ENCODE measurements at places on chromosomes 3 and 15.

GRCh38 chr3:88369767-88370166 lies 220.0 kb downstream of the C3orf38 start:
- DNase-seq = no peak

- no peak for DNase-seq
Observed at GRCh38 chr3:20772869-20773268, 586.9 kb upstream of the SGO1 start.

- no peak for DNase-seq
Observed at GRCh38 chr3:119790369-119790768, 8.5 kb downstream of the NR1I2 start.

- DNase-seq = no peak
Observed at GRCh38 chr15:58229297-58229768, 91.2 kb downstream of the AQP9 start.

DNA sequence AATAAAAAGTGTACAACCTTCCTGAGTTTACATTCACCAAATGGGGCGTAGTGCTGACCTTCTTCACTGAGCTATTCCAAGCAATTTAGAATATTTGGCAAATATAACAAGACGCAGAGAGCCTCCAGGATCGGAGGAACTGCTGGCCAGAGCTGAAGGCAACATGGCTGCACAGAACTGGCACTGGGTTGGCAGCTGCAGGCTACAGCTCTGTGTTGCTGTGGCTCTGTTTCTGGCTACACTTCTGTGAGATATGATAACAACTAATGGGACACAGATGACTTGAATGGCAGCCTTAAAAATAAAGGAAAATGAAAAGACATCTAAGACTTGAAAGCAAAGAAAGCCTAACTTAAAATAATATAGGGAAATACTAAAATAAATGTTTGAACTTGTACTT lies 10.8 kb upstream of the SLC6A20 start:
- no peak for DNase-seq

DNA sequence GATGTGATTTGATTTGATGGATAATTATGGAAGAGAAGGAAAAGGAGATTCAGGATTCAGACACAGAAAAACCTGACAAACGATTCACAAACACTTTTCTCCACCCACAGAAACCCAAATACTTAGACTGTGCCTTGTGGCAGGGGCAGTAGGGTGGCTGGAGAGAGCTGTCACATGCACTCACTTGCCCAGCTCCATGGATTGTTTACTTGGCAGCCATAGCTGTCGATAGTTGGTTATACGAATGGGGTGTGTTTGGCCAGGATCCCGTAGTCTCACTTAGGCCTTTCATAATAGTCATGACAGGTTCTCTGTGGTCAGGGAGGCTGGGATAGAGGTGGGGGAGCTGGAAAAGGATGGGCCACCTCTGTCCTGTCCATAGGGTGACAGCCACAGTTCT lies 76.9 kb downstream of the CACNA1D start:
- DNase-seq = no peak

DNA sequence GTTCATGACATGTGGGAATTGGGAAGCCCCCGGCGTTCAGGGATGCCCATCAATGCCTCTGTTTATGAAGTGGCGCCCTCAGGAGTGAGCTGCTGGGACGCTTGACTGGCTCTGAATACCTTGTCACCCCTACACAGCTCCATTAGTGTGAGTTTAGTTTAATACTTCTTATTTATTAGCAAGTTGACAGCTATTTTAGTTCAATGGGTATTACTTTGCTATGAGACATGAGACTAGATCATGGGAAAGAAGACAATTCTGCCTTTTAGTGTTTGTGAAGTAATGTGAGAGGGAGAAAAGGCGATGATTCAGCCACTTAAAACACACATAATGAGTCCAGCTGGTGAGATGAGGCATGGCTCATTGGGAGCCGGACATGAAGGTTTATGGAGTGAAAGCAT lies 678.5 kb downstream of the NR2F2 start:
- DNase-seq = no peak

DNA sequence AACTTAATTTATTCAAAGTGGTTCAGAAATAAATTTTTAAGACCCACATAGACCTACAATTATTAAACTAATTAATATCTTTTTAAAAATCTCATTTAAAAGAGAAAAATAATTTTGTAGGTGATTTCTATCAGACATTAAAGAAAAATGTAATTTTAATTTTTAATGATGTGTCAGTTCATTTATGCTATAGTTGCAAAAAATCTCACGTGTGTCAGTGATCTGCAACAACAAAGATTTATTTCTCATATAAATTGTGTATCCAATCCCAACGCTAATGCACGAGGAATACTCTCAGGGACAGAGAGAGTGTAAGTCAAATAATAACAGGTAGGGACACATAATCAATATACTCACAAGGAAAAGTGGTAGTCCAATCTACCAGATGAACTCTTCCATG lies 456.6 kb upstream of the CCDC54 start:
- DNase-seq = no peak

DNA sequence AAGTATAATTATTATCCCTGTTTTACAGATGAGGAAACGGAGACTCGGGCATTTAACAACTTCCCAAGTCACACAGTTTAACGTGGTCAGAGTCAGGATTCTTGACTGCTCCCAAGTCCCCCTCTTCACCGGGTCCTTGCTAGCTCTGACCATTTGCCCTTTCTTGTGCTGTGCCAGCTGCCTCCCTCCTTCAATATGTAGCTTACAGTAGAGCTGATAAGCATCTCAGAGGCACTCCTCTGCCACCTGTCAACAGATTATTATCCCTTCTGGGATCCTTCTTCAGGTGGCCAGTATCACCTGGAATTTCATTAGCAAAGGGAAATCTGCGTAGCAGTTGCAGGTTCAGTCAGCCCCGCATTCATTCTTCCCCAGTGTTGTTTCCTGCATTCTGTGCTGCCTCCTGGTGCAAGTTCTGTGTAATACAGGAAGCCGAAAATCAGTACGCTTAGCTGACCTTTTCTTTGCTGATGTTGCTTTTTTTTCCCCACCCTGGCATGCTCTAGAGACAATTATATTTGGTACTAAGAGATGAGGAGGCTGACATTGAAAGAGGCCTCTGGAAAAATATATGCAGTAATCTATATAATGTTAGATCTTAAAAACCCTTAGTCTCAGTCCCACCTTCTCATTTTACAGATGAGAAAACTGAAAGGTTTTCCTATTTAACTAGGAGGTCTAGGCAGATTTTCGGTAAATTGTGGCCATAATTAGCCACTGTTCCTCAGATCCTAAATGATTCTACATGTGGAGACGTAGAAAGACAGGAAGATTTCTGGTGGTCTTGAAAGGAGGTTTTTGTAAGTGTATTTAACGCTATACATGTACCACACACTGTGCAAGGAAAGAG lies 24.8 kb downstream of the TMOD2 start:
- DNase-seq = peak; percentile 16

- no peak for DNase-seq
Observed at GRCh38 chr3:128725547-128726022, 398 bp upstream of the RAB7A start.

DNA sequence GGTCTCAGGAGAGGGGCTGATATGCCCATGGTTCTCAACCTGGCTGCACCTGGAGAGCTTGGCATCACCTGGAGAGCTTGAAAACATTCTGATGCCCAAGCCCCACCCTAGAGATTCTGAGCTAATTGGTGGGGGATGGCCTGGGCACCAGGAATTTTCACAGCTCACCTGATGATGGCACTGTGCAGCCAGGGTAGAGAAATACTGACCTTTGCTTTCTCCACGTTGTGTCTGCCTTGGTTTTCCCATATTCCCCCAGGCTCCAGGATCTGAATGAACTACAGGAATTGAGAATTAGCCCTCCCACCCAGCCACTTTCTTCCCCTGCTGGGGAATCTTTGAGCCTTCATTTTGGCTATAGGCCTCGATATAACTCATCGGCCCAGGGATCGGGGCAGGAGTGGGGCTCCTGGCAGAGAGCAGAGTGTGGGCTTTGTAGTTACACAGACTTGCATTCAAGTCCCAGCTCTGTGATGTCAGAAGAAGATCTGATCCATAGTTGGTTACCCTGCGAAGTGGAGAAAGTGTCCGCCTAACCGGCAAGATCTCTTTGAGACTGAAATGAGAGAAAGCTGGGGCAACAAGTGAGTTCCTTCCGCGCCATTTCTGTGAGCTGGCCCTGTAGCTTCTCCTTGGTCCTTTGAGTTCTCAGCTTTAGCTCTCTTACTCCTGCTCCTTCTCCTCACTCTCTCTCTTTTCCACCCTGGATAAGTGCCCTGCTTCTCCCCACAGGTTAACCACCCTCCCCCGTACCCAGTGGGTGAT lies 33.1 kb upstream of the UBE2Q2 start:
- DNase-seq = peak; percentile 75

GRCh38 chr15:43991206-43991605 lies 164.4 kb downstream of the WDR76 start:
- no peak for DNase-seq

GRCh38 chr3:177201700-177202397 lies 4.6 kb upstream of the TBL1XR1 start:
- DNase-seq = peak; percentile 65

- DNase-seq = no peak
Observed at GRCh38 chr3:72818092-72818773, 30.0 kb downstream of the SHQ1 start.

GRCh38 chr3:49903451-49904424 lies at the start of gene MST1R:
Gene MST1R, minus strand, starts transcription at chr3:49903873. Its CDS starts 264 bp downstream, at chr3:49903609.
- peak; percentile 76 for DNase-seq

DNA sequence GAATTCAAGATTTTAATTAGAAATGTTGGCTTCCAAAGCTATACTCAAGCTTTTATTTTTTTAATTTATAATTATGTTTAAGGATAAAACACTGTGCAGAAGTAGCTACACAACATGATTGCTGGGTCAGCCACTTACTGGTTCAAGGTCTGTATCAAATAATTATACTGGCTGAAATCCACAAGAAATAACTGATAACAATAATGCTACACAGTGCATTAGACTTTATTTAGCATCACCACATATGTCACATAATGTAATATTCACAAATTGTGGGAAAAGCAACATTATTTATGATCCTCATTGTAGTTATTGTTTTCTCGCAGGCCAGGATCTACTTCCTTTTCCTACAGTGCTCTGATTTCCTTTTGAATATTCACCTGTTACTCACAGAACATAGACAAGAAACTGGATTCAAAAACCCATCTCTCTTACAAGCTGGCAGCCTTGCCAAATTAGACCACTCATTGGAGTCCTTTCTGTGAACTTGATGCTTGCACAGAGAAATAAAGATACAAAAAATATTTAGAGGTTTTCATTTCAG lies 161.7 kb downstream of the MECOM start:
- no peak for DNase-seq

Measured in T47D (cell line).